ENCODE measurements at places on chromosomes 5 and 9.

GRCh38 chr5:67202828-67203227 is 6.2 kb upstream of the CD180 start:
- DNase-seq: no peak

DNA sequence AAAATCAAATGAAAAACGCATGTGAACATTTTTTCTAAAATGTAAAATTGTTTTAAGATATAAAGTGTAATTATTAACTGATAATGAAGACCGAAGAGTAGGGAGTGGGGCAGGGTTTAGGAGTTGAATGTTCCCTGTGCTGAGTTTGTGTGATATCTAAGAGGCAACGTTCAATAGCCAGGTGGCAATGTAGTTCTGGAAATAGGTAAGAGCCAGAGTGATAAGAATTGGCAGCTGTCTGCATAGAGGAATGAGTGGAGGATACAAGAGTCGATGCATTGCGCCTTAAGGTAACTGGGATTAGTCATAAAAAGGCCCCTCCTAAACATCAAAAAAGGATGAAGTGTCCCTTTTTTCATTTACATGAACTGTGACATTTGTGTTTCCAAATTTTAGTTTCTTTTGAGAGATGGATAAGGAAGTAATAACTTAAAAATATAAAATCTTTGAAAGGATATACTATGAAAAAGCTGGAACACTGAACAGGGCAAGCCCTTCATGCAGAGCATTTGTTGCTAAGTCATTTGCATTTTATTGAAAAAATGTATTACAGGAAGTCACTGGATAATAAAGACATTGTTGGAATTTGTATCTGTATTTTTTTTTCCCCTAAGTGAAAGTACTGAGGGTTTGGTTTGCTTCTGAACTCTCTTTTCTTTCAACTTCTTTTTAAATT is 659.3 kb downstream of the ACTL7B start:
- DNase-seq: no peak

DNA sequence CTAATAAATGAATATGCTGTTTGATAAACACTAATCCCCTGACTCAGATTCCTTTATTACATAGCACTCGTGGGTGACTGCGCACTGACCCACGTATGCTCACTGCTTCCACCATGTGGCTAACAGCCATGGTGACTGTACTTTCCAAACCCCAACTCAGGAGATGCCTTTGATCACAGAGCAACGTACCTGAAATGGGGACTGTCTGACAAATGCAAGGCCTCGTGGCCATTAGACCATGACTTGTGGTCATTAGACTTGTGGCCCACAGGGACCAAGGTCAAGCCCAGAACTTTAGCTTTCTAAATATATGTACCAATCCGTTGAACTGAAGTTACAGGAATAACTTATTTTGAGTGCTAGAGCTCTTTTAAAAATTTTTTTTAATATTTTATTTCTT is 46.6 kb downstream of the CYFIP2 start:
- peak; percentile 38 for DNase-seq

DNA sequence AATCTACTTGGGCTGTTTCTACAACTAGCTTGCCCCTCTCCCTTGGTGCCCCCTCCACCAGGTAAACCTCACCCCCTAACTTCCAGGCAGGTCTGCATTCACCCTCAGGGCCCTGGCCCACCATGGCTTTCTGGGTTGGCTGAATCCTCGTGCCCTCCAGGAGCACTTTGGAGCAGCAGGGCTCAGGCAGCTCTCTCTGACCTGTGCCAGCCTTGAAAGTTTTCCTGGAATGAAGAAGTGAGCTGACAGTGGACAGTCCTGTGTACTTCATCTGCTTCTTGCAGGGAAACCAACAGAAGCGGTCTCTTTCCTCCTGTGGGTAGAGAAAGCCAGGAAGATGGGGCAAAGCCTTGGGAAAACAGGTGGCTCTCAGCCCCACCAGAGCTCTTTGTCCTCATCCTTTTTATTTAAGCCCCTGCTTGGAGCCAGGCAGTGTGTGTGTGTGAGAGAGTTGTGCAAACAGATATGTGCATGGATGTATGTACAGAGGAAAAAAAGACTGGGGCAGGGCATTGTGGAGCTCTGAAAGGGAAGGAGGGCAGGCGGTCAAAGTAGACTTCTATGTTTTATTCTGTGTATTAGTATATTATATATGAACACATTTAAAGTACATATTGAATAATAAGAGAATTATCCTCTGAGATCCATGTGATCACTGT is 62.3 kb upstream of the SPRY4 start:
- DNase-seq: no peak

DNA sequence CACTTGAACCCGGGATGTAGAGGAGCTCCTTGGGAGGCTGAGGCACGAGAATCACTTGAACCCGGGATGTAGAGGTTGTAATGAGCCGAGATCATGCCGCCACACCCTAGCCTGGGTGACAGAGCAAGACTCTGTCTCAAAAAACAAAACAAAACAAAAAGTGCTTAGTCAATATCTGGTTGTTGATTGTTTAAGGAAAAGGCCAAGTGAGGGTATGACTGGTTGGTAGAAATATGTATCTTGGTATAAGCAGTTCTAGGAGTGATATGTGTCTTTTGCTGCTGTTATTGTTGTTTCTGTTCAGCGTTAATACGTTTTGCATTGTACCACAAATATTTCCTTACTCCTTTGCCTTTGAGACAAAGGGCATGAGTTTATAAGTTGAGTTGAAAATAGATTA is 210.7 kb upstream of the DMRT1 start:
- DNase-seq: no peak

DNA sequence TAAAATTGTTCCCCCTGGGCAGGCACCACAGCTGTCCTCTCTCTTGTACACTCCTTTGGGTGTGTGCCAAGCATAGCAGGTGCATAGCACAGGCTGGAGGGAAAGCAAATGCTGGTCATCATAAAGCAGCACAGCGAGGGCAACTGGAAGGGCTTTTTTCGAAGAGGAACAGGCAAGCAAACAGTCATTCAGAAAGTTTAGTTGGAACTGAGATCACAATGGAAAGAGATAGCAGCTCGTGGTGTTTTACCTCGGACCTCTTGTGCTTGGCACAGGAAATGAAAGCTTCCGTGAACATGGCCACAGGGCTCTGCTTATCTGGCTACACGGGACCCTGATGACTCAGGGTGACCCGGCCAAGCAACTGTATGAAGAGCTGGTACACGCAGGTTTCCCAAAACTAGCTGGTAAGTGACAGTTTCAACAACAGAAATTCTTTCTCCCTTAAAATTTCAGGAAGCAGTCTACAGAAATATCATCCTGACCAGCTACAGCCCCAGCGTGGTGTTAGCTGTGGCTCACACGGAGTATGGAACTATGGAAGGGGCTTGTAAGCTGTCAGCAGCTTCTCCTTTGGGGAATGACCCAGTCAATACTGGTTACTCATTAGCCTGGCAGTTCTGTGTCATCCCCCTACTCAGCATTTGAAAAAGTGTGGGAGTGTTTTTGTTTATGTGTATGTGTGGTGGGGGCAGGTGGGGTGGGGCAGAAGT is 48.1 kb downstream of the POC5 start:
- DNase-seq: peak; percentile 16

GRCh38 chr9:111975709-111976108 is 79.1 kb downstream of the UGCG start:
- DNase-seq: no peak

- no peak for DNase-seq
These were observed 228.1 kb upstream of the DAPK1 start for GRCh38 chr9:87269296-87270176.

DNA sequence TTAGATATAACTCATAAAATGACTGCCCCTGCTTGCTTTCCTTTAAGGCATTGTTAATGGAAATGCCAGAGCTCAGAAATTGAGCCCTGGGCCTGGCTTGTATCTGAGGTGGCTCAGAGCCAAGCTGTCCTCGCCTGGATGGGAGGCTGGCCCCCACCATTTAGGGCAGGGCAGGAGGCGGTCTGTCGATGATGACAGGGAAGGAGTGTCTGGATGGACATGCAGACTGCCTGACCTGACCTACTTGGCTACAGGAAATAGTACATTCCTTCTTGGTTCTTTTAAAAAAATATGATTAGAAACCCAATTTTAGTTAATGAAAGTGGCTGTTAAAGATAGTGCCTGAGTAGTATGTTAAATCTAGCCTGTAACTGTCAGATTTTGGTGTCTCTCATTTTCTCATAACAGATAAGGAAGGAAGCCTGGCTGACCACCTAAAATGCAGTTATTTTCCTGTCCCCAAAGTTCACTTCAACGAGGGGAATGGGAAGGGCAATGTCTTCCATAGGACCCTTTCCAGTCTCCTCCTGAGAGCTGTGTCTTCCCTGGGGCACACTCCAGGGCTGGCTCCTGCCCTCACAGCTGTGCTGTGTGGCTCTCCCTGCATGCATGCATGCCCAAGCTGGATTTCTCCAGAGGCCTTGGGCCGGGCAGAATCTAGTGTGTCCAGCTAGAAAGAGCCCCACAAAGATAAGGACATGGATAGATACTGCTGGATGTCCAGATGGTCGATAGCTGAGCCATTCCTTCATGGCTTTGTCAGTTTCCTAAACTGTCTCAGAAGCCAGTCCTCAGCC is 42.3 kb downstream of the MACROH2A1 start:
- no peak for DNase-seq

GRCh38 chr9:15308511-15308910 is 1.5 kb upstream of the TTC39B start:
- DNase-seq: no peak

DNA sequence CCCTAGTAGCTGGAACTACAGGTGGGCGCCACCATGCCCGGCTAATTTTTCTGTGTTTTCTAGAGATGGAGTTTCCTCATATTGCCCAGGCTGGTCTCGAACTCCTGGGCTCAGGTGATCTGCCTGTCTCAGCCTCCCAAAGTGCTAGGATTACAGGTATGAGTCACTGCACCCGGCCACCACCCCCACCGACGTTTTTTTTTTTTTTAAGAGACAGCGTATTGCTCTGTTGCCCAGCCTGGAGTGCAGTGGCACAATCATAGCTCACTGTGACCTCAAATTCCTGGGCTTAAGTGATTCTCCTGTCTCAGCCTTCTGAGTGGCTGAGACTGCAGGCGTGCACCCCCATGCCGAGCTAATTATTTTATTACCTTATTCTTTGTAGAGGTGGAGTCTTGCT is 38.2 kb downstream of the WDR70 start:
- DNase-seq: no peak

GRCh38 chr9:95907794-95908193 is 32.3 kb downstream of the ERCC6L2 start:
- DNase-seq: no peak

DNA sequence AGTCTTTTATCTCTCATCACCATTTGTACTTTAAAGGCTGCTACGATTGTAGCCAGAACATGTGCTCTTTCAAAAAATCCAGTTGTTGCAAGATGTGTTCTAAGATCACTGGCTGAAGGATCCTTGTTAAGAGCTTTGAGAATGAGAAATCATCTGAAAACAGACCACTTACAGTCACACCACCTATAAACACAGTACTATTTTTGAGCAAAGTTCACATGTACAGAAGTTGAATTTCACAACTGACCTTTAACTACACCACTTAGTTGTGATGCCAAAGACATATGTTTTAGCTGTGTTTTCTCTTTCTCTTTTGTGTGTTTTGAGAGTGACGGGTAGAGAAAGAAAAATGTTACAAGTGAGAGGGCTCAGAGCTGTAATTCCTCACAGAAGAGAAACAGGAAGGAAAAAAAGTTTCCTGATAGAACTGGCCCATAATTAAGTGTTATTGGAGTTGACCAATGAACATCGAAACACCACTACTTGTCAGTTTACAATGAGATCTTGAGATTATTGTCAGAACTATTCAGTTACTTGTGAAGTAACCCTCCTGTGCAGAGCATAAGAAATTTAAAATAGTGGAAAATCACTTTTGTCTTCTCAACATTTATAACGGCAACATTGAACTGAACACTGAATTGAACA is 245.4 kb downstream of the MLLT3 start:
- no peak for DNase-seq

GRCh38 chr9:98120476-98120875 is 1.5 kb upstream of the TRIM14 start:
- no peak for DNase-seq

DNA sequence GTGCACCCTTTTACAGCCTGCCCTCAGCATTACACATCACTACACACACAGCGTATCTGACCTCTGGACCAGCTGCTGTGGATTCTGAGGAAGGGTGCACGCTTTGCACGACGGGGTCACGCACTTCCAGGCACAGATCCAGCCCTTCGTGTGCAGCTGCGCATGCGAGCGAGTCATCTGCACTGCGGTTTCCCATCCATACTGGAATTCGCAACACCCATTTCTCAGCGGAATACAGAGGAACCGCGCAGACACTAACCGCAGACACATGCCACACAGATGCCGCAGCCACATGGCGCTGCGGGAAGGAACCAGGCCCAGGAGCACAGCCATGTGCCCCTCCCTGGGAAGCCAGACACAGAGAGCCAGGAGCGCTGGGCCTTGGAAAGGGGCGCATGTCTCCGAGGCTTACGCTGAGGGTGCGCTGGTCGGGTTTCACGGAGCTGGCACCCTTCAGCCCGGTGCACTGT is 43.5 kb downstream of the PNPLA7 start:
- DNase-seq: no peak

GRCh38 chr9:9893837-9894236 is 719.0 kb downstream of the PTPRD start:
- DNase-seq: no peak

- DNase-seq: no peak
These were observed 13.9 kb upstream of the FNIP1 start for GRCh38 chr5:131810510-131811249.

DNA sequence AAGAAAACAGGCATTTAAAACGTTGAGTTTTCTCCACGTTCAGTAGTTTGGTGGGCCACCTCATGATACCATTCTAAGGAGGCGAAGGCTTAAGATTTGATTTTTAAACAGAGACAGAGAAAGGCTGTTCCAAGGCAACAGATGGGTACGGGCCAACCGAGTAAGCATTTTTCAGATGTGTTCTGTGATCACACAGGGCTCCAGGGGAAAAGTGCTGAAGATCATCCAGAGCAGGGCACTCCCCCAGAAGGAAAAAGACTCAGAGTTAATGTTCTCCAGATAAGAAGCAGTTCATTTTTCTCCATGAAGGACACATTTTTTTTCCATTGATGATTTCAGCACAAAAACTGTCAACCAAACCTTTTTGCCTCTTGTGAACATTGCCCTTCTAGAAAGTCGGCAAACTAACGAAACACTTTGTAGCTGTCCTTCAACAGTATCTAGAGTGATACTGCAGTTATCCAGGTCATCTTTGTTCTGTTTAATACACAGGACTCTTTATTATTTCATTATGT is 138.7 kb downstream of the ALDH1A1 start:
- no peak for DNase-seq

- DNase-seq: no peak
These were observed 20.1 kb downstream of the SREK1 start for GRCh38 chr5:66164044-66164790.

DNA sequence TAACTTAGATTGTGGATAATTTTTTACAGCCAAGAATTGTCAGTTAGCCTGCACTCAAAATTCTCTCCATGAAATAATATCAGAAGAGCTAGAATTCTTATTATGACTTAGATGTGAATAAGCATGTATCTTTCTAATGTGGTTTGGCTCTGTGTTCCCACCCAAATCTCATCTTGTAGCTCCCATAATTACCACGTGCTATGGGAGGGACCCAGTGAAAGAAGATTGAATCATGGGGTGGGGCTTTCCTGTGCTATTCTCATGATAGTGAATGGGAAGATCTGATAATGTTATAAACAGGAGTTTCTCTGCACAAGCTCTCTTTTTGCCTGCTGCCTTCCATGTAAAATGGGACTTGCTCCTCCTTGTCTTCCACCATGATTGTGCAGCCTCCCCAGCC is 176.8 kb downstream of the MAT2B start:
- DNase-seq: no peak
